Stimulated activated CD4-positive, alpha-beta T cell treated with anti-CD3 and anti-CD28 coated beads, Interleukin-1b, Interleukin-23, amount 100 ng/mL, for 1 hour (primary cell): ENCODE measurements at places on chromosomes 3 and 15.

- DNase-seq: no peak
These were observed 17.7 kb downstream of the STAG1 start for GRCh38 chr3:136734382-136735070.

GRCh38 chr15:31811641-31812040 is 218.7 kb upstream of the CHRNA7 start:
- DNase-seq: no peak

DNA sequence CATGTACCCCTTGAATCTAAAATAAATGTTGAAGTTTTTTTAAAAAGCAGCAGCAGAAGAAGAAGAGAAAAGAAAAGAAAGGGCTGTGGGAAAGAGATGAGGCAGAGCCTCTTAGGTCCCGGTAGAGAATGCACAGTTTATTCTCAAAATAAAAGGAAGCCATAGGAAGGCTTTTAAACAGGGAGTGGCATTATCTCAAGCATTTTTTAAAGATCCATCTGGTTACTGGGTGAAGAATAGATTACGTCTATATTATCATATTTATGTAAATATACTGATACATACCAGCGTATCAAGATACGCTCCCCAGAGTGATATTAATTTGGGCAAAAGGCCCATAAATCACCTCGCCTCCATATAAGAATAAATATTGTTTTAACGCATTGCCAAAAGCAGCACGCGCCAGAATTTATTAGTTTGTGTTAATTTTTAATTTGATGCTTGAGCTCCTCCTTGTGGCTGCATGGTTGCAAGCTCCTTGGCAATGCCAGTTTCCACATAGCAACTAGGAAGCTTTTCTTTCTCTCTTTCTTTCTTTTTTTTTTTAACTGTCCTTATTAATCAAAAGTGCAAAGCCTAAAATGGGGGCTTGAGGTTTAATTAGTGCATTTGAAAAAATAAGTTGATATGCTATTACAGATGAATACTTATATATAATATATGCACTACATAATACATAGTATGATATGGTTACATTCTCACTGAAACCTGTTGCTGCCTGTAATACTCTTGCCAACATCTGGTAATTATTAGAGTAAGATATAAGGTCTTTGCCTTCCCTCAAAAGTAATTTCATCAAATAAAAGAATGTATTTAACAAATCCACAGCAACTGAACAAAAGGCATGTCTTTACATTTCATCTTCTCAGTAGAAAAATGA is 242.8 kb upstream of the UBE2E2 start:
- no peak for DNase-seq

GRCh38 chr15:72907733-72908132 is 124.2 kb upstream of the ADPGK start:
- DNase-seq: no peak

DNA sequence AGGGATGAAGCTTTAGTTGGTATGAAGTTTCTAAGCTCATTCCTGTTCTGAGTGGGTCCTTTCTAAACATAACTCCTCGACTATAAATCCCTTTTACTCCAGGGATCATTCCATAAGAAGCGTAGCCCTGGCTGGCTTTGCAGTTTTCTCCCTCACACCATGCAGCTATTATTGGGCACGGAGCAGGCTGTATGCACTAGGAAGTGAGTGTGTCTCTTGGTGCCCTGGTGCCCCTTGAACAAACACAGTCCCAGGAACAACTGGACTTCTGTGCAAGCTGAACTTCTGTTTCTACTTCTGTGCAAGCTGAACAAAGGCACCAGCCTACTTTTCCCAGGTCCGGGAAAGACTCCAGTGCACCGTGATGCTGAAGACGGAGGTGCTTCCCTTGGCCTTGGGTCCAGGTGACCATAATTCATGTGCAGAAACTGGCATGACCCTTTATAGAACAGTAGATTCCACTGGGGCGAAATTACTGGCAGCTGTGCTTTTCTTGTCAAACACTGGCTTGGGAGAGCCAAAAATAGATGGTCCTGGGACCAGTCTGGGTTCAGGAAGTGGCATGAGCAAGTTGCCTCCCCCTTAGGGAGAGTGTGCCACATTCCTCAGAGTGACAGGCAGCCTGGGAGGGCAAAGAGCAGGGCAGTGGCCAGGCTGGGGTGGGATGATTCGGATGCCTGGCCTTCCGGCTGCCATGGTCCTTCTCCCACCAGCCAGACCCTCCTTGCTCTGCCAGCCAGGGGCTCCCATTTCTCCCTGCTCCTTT is 127.2 kb downstream of the SLCO3A1 start:
- no peak for DNase-seq

DNA sequence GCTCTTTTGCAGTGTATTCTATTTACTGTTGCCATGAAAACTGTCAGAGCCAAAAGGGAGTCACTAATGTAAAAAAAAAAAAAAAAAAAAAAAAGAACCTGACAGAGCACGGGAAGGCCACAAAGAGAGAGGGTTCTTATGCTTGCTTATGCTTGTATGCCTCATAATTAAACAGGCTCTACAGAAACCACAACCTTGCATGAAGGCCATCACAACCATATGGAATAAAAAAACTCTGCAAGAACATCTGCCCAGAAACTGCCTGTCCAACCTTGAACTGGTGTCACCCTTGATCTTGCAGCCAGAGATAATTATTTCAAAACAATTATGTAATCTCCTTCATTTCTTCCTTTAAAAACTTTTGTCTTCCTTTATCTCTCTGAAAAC is 50.1 kb downstream of the CFAP20DC start:
- DNase-seq: no peak

DNA sequence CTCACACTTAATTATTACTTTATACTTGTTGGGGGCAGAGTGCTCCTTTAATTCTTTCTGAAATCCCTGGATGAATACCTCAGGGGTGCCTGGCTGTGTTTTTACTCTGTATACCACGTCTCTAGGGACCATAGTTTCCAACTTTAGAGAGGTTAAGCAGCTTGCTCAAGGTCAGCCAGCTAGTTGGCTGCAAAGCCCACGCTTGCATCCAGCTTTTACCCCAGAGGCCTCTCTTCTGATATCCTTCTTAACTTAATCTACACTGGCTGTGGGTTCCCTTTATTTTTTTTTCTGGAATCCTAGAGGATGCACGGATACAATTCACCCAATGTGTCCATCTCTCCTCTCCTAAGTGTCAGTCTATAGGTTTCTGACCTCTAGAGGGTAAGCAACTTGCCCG is 1.4 kb downstream of the PDZRN3 start:
- DNase-seq: no peak

GRCh38 chr3:58874248-58874741 is 175.5 kb downstream of the CFAP20DC start:
- DNase-seq: no peak

GRCh38 chr15:60172143-60172542 is 168.0 kb downstream of the FOXB1 start:
- DNase-seq: no peak

- DNase-seq: no peak
These were observed 221.0 kb downstream of the RSRC1 start for GRCh38 chr3:158330870-158331269.

DNA sequence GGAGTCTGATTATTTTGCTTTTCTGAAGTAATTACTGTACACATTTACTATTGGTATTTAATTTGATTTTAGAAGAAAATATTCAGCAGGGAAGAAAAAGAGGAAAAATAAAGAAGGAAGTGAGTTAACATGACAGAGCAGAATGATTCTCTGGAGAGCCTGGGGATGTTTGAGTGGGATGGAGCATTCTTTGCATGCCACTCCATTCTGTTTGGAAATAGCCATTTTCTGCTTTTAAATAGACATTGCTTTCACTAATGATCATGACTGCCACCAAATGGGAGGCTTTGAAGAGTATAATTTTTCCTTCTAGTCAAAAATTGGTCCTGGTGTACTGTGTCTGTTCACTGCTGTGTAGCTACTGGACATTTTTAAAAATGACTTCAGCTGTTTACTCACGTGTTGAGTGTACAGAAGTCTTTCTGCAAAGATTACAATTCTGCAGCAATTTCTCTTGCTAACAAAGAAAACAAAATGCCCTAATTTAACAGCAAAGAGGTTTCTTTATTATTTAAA is 196.1 kb downstream of the RYR3 start:
- DNase-seq: no peak

GRCh38 chr15:40955930-40956540 is 2.8 kb downstream of the CHAC1 start:
- DNase-seq: no peak

DNA sequence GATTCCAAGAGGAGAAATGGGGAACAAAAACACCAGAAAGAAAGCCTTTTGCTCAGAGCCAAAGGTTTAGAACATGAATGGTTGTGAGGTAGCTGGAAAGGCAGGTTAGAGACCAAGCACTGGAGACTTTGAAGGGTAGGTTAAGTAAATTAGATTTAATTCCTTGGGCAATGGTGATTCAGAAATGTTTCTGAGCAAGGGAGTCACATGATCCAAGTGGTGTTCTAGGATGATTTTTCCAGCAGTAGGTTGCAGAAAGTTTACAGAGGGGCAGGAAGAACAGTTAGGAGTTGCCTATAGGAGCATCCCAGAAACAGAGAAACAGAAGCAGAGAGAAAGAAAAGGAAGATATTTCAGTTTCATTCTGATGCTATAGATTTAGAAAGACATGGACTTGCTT is 139.8 kb downstream of the WDR76 start:
- DNase-seq: no peak

DNA sequence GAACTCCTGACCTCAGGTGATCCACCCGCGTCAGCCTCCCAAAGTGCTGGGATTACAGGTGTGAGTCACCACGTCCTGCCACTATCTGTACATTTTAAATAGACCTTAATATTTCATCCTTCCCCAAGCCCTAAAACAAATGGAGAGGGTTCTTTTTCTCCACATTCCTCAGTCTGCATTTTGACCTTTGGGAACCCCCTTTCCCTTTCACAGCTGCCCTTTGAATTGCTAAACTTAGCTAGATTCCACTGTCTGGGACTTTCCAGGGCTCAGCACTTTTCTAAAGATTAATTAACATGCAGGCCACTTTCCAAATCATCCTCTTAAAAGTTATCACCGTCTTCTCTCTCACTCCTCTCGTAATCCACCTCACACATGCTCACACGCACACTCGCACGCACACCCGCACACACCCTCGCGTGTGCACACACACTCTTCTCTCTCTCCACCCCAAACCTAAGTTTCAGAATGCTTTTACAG is 124.2 kb downstream of the TMCO5A start:
- DNase-seq: no peak

GRCh38 chr3:135781026-135781815 is 184.3 kb upstream of the PPP2R3A start:
- DNase-seq: no peak

DNA sequence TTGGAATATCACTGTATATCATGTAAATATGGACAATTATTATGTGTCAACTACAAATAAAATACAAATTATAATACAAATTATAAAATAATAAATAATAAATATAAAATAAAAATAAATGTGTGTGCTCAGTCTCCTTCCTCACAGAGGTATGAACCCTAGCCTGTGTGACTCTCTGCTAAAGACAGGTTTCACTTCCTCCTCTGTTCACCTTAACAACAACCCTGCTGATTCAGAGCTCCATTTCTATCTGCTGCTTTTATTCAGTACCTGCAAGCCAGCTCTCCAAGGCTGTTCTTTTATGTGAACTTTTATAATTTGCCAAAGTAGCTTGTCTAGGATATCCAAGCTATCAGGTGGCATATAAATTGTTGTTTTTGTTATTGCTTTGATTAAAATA is 610.7 kb upstream of the GRM7 start:
- DNase-seq: no peak

- no peak for DNase-seq
These were observed 2.6 kb upstream of the UBE2Q2 start for GRCh38 chr15:75840659-75841058.

DNA sequence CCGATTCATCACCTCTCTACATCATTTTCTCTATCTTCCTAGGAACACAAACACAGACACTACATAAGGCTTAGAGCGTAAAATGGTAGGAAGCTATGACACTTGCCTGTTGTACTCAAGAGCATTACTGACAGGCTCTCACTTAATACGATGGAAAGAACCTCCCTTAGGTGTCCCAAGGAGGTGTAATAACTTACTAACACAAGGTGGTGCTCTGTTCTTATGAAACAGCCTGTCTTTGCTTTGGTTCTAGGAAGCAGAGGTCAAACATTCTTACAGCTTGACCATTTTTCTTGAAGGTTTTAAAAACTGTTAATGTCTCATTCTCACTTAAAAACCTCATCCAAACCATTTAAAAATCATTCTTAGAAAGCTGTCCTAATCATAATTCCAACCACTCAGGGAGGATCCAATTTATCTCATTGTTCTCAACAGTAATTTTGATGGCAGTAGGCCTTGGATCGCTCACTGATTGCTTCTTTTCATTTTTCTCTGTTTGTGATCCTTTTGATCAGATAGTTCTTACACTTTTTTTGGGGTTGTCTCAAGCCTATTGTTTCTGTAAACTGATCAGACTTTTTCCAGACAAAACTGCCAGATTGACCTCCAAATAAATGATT is 317.8 kb upstream of the AGTR1 start:
- DNase-seq: no peak

DNA sequence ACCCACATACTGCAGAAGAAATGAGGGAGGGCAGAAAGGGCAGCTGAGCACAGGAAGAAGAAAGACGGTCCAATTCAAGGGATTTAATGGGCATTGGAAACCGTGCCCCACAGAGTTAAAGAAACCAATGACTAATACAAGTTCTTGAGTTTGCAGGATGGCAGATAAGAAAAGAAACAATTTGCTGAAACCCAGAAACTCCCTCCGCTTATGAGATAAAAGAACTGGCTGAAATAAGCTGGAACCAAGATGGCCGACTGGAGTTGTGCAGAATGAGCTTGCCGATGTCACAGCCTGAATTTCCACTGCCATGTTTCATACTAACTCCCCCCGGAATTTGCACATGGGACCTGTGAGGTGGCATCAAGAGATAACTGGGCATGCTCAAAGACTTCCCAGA is 47.1 kb downstream of the SCAP start:
- no peak for DNase-seq

- no peak for DNase-seq
These were observed 56.7 kb upstream of the DGKG start for GRCh38 chr3:186418671-186419145.

DNA sequence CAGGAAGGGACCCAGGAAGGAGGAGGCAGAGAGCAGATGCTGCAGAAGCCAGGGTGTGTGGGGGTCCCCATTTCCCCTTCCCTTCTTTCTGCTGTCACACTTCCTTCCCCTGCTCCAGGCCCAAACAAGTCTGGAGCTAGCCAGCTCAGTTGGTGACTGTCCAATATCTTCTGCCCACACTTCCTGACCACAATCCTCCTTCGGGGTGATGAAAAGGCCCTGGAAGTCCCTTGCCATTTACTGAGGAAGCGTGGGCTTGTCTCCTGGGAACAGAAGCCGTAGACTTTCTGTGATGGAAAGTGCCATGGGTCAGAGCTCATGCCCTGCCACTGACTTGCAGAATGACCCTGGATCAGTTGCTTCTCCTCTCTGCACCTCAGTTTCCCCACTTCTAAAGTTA is 39.0 kb downstream of the ANAPC13 start:
- no peak for DNase-seq

GRCh38 chr15:78064544-78064943 is 13.0 kb downstream of the TBC1D2B start:
- DNase-seq: no peak

GRCh38 chr15:55394694-55395093 is 13.5 kb downstream of the CCPG1 start:
- DNase-seq: no peak
